Hematopoietic multipotent progenitor cell treated with erythropoietin and hydrocortisone succinate and interleukin-3 and kit ligand, for 4 days (in vitro differentiated cells): ENCODE measurements at places on chromosomes 12 and 14.
A peak's percentile ranks its signal among the peaks of the same experiment; 100 is the strongest.

GRCh38 chr14:63918411-63918810 is 65.6 kb downstream of the SYNE2 start:
- no peak for DNase-seq

- peak; percentile 10 for DNase-seq
Measured at GRCh38 chr12:28601570-28602058, 411.4 kb downstream of the CCDC91 start.

GRCh38 chr12:3305904-3306619 is 184.9 kb upstream of the PRMT8 start:
- no peak for DNase-seq

GRCh38 chr14:77372304-77372841 is 4.5 kb downstream of the TMED8 start:
- peak; percentile 46 for DNase-seq
